GM03348 (cell line): ENCODE measurements at places on chromosomes 12 and 14.

- DNase-seq: no peak
Measured at GRCh38 chr12:55717011-55718007, 1.5 kb downstream of the BLOC1S1 start.

GRCh38 chr14:105411985-105412770 lies 7.4 kb upstream of the MTA1 start:
- DNase-seq: peak; percentile 7

GRCh38 chr12:109773384-109774011 lies 59.7 kb downstream of the TRPV4 start:
- peak; percentile 59 for DNase-seq

GRCh38 chr14:57364659-57365450 lies 25.5 kb upstream of the NAA30 start:
- DNase-seq: no peak

- no peak for DNase-seq
Measured at GRCh38 chr14:94019329-94019728, 6.8 kb upstream of the OTUB2 start.

- DNase-seq: no peak
Measured at GRCh38 chr12:69328426-69328825, 19.8 kb upstream of the LYZ start.

DNA sequence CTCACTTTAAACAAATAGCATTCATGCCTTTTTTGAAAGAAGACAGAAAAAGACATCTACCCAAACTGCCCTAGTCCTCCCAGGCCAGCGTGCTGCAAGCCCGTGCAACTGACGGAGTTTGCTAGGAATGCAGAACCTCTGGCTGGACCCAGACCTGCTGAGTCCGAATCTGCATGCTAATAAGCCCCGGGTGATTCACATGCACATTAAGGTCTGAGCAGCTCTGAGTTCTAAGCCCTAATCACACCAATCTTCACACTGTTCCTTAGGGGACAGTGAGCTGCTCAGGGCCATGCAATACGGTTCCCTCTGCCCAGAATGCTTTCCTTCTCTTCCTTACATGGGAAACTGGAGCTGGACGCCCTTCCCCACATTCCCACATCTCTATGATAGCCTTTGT lies 25.2 kb downstream of the HAL start:
- no peak for DNase-seq

DNA sequence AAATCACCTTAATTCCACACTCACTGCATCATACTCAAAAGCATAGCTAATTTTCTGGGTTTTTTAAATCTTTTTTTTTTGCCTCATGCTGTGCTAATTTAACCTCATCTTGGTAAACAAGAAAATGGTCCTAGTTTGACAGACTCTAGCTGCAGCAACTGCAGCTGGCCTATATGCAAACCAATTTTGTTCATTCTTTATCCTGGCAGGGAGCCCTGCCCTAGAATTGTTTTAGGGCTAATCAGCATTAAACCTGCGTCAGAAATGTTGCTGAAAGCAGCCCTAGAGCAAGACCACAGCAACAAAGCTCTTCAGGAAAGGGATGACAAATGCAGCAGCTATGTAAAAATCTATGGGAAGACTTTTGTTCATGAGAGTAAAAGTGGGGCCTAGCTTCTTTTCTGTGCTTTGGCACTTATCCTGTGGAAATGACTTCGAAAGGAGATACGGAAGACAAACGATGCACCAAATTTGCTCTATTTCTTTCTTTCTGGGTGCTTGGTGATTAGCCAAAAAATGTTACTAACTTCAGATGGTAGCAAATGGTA lies 72.2 kb downstream of the DENND5B start:
- peak; percentile 85 for DNase-seq

DNA sequence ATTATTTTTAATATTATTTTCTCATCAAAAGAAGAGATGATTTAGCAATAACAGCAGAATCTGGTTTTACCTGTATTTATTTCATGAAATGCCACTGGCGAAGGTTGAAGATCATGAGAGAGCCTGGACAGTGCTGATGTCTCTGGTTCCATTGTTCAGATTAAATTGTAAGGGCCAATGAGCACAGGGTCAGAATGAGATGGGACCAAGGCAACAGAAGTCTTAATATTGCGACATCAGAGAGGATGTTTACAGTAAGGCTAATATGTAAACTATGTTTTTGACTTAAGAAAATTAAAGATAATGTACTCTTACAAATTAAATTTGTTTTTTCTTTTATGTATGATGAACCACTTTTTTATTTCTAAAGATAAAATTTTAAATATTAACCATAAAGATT lies 35.2 kb upstream of the KLRD1 start:
- no peak for DNase-seq

DNA sequence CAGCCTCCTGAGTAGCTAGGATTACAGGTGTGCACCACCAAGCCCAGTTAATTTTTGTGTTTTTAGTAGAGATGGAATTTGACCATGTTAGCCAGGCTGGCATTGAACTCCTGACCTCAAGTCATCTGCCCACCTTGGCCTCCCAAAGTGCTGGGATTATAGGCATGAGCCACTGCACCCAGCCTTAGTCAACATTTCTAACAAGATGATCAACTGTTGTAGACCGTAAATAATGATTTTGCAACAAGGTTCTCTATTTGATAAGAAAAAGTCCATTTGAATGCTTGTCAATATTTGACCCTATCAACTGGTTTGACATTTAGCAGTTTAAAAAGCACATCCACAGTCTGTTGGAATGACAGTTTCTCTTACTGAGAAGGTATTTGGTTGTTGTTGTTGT lies 25.2 kb upstream of the NRDE2 start:
- DNase-seq: no peak
